Type B pancreatic cell (in vitro differentiated cells): ENCODE measurements at places on chromosomes 7 and 10.

DNA sequence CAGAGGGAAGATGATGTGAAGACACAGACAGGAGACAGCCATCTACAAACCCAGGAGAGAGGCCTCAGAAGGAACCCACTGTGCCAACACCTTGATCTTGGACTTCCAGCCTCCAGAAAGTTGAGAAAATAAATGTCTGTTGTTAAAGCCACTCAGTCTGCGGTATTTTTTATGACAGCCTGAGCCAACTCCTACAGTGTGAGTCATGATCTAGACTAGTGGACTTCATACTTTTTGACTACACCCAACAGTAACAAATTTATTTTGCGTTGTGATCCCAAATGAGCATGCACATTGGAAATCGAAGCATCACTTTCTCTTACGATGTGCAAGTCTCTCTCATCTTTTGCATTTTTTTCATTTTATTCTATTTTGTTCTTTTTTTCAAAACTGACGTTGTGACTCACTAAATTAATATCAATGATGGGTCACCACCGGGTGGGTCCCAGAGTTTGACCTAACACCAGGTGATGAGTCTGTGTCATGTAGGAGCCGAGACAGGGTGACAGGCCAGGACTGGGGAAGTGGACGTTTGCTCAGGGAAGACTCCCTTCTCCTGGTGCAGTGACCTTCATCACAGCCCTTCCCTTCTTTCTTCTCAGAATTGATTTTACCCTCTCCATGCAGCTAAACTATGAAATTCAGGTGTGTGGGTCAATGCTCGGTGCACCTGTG lies 28.9 kb downstream of the PHYH start:
- no peak for DNase-seq

DNA sequence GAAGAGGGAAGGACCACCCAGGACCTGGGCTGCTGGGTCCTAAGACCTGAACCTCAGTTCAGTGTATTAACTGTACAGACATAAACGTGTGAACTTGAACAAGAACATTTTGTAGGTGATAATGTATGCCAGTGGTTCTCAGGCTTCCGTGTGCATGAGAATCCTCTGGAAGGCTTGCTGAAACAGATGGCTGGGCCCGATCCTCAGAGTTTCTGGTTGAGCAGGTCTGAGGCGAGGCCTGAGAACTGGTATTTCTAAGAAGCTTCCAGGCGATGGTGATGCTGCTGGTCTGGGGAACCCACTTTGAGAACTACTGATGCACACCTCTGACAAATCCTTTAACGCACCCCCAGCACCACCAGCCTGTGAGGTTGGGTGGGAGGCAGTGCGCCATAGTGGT lies 70.4 kb downstream of the CDH23 start:
- no peak for DNase-seq

- no peak for DNase-seq
Measured at GRCh38 chr7:86748843-86749719, 105.4 kb downstream of the GRM3 start.

DNA sequence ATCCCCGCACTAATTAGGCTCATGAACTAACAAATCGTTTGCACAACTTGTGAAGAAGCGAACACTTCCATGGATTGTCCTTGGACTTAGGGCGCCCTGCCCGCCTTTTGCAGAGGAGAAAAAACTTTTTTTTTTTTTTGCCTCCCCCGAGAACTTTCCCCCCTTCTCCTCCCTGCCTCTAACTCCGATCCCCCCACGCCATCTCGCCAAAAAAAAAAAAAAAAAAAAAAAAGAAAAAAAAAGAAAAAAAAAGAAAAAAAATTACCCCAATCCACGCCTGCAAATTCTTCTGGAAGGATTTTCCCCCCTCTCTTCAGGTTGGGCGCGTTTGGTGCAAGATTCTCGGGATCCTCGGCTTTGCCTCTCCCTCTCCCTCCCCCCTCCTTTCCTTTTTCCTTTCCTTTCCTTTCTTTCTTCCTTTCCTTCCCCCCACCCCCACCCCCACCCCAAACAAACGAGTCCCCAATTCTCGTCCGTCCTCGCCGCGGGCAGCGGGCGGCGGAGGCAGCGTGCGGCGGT lies at the start of gene EMX2:
TSS of gene EMX2 (plus strand) at position 41 of the 519 bp plus-strand sequence. CDS start 522 bp downstream, outside the sequence.
- no peak for DNase-seq

DNA sequence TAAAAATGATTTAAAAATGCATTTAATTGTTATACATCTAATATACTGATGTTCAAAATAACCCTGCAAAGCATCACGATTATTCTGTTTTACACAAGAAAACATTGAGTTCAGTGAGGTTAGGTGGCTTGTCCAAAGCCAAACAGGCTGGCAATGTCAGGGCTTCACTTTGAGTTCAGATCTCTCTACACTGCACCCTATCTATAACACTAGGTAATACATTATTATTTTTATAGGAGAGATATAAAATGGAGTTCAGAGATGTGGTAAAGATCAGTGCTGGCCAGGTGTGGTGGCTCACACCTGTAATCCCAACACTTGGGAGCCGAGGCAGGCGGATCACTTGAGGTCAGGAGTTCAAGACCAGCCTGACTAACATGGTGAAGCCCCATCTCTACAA lies 165.9 kb upstream of the MYO3A start:
- DNase-seq: no peak

DNA sequence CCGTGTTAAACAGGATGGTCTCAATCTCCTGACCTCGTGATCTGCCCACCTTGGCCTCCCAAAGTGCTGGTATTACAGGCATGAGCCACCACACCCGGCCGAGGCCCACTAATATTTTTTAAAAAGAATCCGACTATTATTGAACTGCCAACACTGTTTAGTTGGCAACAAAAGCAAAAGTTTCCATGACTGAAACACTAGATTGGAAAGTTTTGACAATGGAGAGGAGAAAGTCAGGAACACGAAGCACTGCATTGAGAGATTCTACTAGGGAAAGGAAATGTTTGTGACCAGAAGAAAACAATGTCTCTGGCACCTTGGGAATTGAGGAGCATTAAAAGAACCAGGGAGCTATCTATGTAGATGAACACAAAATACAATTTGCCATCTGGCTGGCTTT lies 13.7 kb upstream of the PPP1R9A start:
- no peak for DNase-seq

GRCh38 chr7:114793155-114793845 lies 128.6 kb upstream of the MDFIC start:
- no peak for DNase-seq
